Activated CD4-positive, CD25-positive, alpha-beta regulatory T cell treated with anti-CD3 and anti-CD28 coated beads, Interleukin-2, amount 50 U/mL, for 24 hours (primary cell): ENCODE measurements at places on chromosomes 4 and X.
A peak's percentile ranks its signal among the peaks of the same experiment; 100 is the strongest.

GRCh38 chr4:81505004-81505598 is 33.4 kb upstream of the RASGEF1B start:
- peak; percentile 83 for ATAC-seq

- ATAC-seq = no peak
Observed at GRCh38 chr4:7855731-7856130, 83.9 kb downstream of the AFAP1 start.

DNA sequence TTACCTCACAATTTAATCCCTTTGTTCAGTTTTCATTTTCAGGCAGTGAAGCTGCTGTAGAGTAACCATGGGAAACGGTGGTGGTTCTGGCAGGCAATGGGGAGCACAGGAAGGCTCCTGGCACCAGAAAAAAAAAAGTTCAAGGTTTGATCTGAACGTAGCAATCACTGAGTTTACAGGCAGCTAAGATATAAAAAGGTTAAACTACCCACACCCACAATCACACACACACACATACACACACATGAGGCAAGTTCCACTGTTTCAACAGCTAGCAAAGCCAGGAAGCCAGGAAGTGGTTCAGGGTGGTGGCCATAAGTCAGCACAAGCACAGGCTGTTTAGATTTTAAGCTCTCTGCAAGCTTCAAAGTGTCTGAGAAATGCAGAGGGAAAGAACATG is at the start of gene SULT1B1:
SULT1B1 (minus strand) TSS at position 166 of the 400 bp plus-strand sequence. CDS start 5,403 bp downstream, outside the sequence.
- ATAC-seq = peak; percentile 83

DNA sequence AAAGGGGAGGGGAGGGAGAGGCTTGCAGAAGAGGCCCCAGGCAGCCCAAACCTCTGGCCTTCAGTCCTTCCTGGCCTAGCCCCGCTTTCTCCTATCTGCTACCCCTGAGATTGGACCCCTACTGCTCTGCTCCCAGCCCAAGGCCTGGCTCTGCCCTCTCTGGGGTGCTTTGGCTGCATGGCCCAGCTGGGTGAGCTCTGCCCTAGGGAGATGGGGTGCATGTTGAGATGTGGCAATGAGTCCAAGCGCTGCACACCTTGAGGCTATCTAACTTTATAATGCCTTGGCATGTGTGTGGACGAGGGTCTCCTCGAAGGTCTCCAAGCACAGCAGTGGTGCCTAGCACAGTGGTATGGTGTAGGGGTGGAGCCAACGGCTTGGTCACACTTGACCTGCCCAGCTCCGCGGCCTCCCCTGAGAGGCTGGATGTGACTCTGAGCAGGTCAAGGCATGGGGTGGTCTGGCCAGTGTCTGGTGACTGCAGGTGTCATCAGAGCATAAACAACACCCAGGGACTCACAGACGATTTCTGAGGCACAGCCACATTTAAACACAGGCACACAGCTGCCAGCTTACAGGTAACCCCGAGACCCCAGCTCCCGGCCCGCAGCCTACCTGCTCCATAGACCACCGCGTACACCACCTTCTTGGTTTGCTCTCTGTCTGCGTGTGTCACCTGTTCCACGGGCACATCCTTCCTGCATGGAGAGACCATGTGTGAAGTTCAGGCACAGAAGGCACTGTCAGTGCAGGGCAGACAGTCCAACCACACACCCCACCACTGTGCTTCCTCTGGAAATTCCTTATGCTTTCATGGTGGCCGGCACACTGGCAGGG is 36.3 kb downstream of the NAT8L start:
- ATAC-seq = no peak

- no peak for ATAC-seq
Observed at GRCh38 chr4:68344049-68344448, 5.8 kb downstream of the YTHDC1 start.

GRCh38 chr4:174523025-174523693 is 871 bp upstream of the HPGD start:
- ATAC-seq = no peak

DNA sequence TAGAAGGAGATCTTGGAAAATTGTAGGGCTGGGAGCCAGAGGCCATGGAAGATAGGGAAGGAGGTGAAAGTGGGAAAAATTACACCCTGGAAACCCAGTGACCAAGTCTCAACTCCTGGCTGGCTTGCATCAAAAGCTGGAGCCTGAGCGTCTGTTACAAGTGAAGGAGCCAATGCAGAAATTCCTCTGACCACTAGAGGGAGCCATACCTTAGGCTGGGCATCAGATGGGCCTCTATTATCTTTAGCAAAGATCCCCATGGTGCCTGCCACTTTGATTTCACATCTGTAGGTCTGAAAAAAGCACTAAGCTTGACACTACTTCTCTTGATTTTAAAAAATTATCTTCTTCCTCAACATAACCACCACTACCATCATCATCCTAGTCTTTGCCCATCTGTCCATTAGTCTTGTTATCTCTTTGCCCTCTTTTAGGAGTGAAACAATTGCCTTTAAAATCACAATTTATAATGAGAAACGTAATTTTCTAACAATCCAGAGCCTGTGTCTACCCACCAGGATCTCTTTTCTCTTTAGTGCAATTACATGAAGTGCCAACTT is 62.9 kb downstream of the ANAPC4 start:
- no peak for ATAC-seq
